ENCODE measurements at places on chromosomes 7 and 10.

DNA sequence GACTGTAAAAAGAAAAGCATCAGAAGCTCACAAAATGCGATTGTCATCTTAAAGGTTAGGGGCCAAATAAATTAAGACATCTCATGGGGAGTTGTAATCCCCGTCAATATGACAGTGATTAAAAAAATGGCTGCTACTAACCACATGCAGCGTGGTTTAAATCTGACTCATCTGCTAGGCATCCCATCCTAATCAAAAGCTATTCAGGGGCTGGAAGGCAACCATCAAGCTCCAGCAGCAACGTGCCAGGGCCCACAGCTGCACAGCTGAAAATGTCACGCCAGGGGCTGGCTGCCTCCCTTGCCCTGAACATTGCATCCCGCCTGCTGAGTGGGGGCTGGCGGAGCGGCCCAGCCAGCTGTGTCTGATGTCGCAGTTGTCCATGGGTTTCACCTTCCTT lies 66.3 kb upstream of the FRMD4A start:
- DNase-seq, result peak; percentile 98

- no peak for DNase-seq
Observed at GRCh38 chr7:4202154-4202736, 479.9 kb upstream of the FOXK1 start.

GRCh38 chr7:16604054-16604453 lies 41.5 kb downstream of the ANKMY2 start:
- no peak for DNase-seq

GRCh38 chr10:1163204-1163660 lies 107.0 kb downstream of the WDR37 start:
- no peak for DNase-seq

DNA sequence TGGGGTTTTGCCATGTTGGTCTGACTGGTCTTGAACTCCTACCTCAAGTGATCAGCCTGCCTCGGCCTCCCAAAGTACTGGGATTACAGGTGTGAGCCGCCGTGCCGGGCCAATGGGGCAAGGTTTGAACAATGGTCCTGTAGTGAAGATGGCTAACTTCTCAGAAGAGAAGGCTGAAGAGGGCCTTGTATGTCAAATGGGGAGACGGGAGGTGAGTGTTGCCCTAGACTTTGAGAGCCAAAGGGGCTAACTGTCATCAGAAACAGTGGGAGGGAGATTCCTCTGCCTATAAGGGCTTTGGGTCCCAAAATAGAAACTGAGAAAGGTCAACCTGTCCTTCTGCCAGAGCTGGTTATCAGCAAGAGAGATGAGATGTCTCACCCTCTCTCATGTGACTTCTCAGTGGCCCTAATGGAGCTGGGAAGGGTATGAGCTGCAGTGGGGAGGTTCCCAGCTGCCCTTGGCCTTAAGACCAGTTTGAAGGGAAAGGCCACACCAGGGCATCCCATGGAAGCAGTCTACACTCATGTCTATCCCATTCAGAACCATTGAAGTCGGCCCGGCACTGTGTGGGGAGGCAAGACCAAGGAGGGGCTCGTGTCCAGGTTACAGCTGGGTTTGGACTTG lies 1.3 kb upstream of the SAMD8 start:
- DNase-seq, result no peak

- no peak for DNase-seq
Observed at GRCh38 chr10:34480345-34480744, 334.8 kb downstream of the PARD3 start.

DNA sequence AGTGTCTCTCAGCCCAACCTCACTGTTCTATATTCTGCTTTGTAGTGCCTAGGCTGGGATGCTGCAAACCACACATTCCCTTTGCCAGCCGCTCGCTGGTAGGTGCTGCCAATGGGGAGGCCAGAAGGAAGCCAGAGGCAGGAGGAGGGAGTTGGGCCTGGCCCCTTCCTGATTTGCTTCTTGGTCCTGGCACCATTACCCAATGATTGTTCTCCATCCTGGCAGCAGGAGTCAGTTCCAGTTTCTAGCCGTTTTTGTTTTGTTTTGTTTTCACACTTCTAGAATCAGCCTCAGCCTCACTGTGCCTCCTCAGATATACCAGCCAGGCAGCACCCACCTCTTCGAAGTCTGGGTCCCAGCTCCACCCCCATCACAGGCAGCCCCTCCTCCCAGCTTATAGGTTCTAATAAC lies 27.4 kb upstream of the LOXL4 start:
- DNase-seq, result no peak

GRCh38 chr7:111887734-111888133 lies 318.5 kb downstream of the DOCK4 start:
- DNase-seq, result no peak

- DNase-seq, result no peak
Observed at GRCh38 chr7:66238773-66239466, 33.8 kb downstream of the TPST1 start.

DNA sequence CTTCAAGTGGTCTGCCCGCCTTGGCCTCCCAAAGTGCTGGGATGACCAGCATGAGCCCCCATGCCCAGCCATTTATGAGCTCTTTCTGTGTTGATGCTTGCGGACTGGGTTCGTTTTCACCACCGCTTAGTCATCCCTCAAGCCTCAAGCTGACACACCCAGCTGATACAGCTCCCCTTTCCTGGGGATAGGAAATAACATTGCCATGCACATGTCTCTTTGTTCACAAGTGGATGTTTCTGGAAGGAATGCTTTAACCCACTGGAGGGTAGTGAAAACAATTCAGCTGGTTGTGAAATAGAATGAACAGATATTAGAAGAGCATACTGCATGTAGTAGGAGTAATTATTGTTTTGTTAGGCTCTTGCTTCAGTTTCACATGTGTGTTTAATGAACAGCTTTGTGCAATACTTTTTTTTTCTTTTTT lies 8.5 kb upstream of the METTL27 start:
- peak; percentile 99 for DNase-seq

DNA sequence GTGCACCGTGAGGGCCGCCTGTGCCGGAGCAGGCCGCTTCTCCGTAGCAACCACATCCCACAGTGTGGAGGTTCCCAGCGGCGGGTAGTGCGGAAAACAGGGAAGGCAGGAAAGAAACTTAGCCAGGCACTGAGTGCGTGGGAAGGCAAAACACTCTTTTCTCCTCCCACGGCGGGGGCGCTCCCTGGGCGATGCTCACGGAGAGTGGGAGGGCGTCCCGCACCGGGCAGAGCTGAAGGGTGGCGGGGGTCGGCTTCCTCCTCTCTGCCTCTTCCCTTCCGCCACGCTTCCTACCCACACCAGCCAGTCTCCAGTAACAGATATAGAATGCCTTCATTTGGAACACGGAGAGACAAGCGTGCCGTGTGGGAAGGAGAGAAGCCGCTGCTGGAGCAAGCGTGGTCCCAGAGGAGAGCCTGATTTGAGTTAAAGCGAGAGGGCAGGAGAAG lies 252.5 kb downstream of the PAXIP1 start:
- no peak for DNase-seq

GRCh38 chr10:71753091-71753959 lies 20.0 kb downstream of the VSIR start:
- no peak for DNase-seq

DNA sequence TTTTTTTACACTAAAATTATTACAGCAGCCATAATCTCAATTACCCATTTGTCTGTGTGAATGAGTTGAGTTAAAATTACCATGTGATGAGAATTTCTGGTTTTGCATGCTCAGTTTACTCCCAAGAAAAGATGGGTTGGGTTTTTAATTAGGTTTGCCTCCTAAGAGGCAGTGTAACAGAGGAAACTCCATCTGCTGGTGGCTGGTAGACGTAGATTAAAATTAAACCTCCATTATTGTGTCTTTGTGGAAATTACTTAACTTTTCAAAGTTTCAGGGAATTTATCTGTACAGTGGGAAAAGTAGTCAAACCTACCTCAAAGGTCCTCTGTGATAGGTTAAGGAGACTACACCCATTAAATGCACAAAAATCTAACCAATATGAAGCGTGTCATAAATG lies 954.2 kb downstream of the PCDH15 start:
- DNase-seq, result no peak

DNA sequence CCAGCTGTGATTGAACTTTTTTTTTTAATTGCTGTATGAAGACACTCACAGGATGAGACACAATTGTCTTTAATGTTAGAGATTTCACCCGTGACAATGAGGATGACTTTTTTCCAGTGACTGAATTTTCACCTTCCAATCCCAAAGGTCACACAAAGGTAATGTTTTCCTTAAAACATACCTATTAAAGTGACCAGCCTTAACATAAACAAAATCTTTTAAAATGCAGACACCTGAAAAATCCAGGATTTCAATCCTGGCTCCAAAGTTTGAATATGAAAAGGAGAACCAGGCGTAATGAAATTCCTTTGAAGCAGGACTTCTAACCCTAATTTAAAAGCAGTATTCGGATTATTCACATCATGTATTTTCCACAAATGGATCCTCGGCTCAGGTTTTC lies 647.7 kb downstream of the GATA3 start:
- no peak for DNase-seq

DNA sequence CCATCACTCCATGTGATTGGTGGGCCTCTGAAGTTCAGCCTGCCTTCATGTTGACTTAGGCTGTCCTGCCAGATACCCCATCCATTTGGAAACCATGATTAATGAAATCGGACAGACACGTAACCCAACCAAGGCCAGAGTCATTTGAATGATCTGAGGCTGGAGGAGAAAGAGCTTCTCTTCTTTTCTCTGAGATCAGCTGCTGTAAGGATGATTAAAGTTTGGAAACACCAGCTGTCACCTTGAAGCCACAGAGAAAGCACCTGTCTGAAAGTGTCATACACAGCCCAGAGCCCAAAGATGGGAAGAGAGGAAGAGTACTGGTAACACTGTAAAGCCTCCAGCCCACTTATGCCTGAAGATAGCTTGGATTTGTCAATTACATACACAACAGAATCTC lies 22.9 kb downstream of the NEBL start:
- DNase-seq, result no peak

DNA sequence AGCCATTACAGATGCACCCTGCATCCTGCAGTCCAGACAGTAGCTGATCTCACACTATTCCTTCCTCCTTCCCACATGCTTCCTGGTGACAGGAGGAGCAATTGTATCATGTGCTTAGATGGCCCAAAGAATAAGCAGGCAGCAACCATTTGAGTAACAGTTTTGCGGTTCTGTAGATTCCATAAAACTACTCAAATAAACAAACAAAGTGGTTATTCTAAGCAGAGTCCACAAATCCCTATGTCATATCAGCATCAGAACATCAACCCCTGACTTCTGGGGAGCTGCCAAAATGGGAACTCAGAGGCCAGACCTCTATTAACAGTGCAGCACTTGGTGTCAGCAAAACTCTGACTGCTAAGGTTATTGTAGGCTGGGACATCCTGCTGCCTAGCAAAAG lies 226.0 kb downstream of the SORCS1 start:
- no peak for DNase-seq

- DNase-seq, result no peak
Observed at GRCh38 chr10:13351340-13351915, 3.3 kb upstream of the SEPHS1 start.

DNA sequence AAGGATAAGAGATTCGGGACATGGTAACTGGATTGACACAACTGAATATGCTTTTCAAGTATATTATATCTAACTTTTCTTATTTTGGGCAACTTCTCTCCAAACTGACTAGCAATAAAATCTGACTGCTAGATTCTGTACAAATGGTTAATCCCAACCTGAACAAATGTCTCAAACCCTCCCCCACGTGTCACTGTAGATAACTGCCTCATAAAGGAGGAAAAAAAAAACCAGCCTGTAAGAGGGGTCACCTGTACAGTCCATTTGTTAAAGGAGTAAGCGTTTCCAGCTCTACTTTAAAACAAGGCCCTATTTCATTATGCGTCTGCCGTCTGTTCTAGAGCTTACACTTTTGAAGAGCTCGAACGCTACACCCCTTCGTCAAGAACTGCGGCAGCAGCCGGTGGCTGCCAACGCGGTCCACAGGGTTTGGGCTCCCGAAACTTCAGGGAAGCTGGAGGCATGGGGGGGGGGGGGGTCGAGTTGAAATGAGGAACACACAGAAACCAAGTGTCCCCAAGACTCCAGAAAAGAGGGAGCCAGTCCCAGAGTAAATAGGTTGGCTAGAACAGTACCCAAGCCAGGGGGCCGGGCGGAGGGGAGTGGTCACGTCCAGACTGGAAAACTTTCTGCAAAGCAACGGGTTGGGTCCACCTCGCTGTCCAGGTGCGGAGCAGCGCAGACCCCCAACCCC lies 492 bp downstream of the COG5 start:
- no peak for DNase-seq

GRCh38 chr7:7647495-7648036 lies 7.0 kb downstream of the UMAD1 start:
- DNase-seq, result no peak

GRCh38 chr10:5565671-5566581 lies 41.2 kb downstream of the CALML3 start:
- peak; percentile 73 for DNase-seq

DNA sequence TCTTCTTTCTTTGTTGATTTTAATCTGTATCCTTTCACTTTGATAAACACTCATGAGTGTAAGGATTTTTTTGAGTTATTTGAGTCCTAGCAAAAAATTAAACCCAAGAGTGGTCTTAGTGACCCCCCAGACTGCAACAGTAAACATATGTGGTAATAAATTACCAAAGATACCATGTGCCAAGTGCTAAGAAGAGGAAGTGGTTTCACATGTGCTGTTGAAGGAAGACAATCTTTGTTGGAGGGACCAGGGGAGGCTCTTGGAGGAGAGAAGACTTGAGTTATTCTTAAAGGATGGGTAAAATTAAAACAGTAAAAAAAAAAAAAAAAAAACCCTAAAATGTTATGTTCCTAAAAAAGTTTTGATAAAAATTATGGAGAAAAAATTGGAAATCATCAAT lies 150.2 kb downstream of the SEC23IP start:
- no peak for DNase-seq

DNA sequence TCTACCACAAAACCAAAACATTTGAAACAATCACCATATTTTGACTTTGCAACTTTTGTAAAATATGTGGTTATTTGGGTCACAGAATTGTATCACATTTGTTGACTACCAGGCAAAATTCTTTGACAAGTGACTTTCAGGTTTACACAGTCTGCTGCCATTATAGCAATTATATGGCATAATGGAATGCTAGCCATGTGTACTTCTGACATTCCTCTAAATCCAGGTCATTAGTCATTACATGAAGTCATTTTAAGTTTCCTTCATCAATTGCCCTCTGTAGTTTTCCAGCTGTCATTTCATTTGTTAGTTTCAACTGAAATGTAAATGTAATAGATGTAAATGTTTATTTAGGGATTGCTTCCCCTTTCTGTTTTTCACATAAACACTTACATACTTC lies 137.5 kb downstream of the IMMP2L start:
- no peak for DNase-seq

GRCh38 chr10:72263613-72264241 lies 10.0 kb upstream of the DDIT4 start:
- no peak for DNase-seq

- no peak for DNase-seq
Observed at GRCh38 chr7:7427363-7427762, 108.3 kb downstream of the COL28A1 start.

- no peak for DNase-seq
Observed at GRCh38 chr10:1257274-1257673, 201.1 kb downstream of the WDR37 start.

GRCh38 chr7:157483971-157484410 lies 147.2 kb downstream of the DNAJB6 start:
- DNase-seq, result no peak

GRCh38 chr10:97916586-97916985 lies 66.9 kb downstream of the GOLGA7B start:
- no peak for DNase-seq

- no peak for DNase-seq
Observed at GRCh38 chr10:88158526-88159122, 295.2 kb downstream of the PTEN start.

- DNase-seq, result no peak
Observed at GRCh38 chr10:9824631-9825071, 1193.0 kb upstream of the CELF2 start.
